ENCODE measurements at places on chromosomes 11 and 22. TPM values are rescaled to one million over a fixed set of nuclear protein-coding genes. Genes with fewer than 3 reads are reported as not detected.

The LGALS1 gene
- total RNA-seq = 39.5 TPM

The KRTAP5-1 gene
- total RNA-seq = not detected

The USP2 gene
- total RNA-seq = 0.13 TPM

The WNT7B gene
- not detected for total RNA-seq

The DMC1 gene
- 0.78 TPM for total RNA-seq

The UBQLN3 gene
- not detected for total RNA-seq

The NXPE1 gene
- total RNA-seq = not detected

The LRP4 gene
- total RNA-seq = not detected

The CARD16 gene
- 39.0 TPM for total RNA-seq

The HTR3A gene
- total RNA-seq = not detected

The CRYBB2 gene
- not detected for total RNA-seq

The HBB gene
- 11.7 TPM for total RNA-seq

The NLRX1 gene
- total RNA-seq = 12.8 TPM

The PAMR1 gene
- not detected for total RNA-seq

Measured in T-cell (primary cell).